ENCODE measurements at places on chromosomes 3 and 15.
A peak's percentile ranks its signal among the peaks of the same experiment; 100 is the strongest.

GRCh38 chr3:98529856-98530459 is 1.8 kb upstream of the GPR15 start:
- no peak for DNase-seq

DNA sequence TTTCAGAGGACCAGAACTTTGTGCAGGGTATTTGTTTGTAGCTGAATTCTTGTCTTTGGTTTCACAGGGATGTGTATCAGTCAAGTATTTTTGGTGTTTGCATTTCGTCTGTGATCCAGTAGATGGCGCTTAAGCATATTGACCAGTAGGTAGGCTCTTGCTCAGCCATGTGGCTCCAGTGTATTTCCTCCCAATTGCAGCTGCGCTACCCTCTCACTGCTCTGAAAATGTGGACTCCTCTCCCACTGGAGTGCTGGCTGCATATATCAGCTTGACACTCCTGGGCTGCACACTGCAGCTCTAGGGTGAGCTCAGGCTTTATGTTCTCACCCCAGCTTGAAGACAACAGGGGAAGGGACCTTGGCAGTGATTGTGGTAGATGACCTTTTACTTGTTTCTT is 1264.3 kb upstream of the ALCAM start:
- peak; percentile 17 for DNase-seq

- no peak for DNase-seq
Measured at GRCh38 chr3:9767418-9767817, 2.3 kb downstream of the CAMK1 start.

GRCh38 chr15:29736744-29737020 is 85.6 kb downstream of the TJP1 start:
- no peak for DNase-seq

- no peak for DNase-seq
Measured at GRCh38 chr15:55858661-55859060, 115.7 kb upstream of the PRTG start.

DNA sequence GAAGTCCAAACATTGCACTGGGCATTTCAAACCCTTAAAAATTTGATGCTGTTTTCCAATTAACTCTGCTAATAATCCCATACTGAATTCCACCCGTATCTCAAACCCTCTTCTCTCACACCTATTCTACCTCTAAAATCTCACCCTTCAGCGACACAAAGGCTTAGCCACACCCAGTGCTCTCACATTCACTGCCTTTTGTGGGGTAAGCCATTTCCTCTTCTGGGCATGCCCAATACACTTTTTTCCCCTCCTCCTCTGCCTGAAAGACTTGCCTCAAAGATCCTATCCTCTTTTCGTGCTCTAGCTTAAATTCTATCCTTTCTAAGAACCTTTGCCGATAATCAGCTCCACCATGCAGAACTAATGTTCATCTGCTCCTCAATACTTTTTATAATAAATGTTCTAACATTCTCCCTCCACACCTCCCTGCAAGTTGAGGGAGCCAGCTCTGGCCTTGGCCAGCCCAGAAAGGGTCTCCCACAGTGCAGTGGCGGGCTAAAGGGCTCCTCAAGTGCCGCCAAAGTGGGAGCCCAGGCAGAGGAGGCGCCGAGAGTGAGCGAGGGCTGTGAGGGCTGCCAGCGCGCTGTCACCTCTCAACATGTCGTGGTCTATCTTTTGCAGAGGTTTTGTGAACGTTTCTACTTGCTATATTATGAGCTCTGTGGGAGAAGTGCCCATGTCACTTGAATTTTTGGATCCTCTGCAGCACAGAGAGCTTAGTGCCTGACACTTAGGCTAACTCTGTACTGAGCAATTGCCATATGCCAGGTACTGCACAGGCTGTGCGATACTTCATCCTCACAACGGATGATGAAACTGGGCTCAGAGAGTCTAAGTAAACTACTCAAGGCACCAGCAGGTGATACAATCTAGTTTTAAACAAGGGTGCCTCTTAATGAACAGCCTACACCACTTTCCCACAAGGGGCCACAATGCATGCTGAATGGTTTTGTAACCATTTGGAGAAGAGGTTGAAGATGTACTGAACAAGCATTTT is 53.6 kb upstream of the BCL6 start:
- DNase-seq = no peak

Measured in NCI-H446 treated with DMSO at 0.1 percent for 48 hours (cell line).